ENCODE measurements at places on chromosomes 12 and 14. TPM values are rescaled to one million over a fixed set of nuclear protein-coding genes. Genes with fewer than 3 reads are reported as not detected.

RERGL gene
- total RNA-seq = not detected

CNTN1 gene
- 0.37 TPM for total RNA-seq

PLEKHD1 gene
- 0.65 TPM for total RNA-seq

MGST1 gene
- total RNA-seq = 766 TPM

PTHLH gene
- 1.9 TPM for total RNA-seq

BHLHE41 gene
- 57.1 TPM for total RNA-seq

KITLG gene
- 15.8 TPM for total RNA-seq
